Stimulated activated naive B cell treated with anti-CD40 and anti-IgM and Interleukin-4, amounts not matched to agents 10 μg/mL and 1 μg/mL and 100 μg/mL, for 72 hours (primary cell): ENCODE measurements at places on chromosomes 3 and 15.

GRCh38 chr15:83853232-83853631 is 199.3 kb downstream of the ADAMTSL3 start:
- no peak for DNase-seq

DNA sequence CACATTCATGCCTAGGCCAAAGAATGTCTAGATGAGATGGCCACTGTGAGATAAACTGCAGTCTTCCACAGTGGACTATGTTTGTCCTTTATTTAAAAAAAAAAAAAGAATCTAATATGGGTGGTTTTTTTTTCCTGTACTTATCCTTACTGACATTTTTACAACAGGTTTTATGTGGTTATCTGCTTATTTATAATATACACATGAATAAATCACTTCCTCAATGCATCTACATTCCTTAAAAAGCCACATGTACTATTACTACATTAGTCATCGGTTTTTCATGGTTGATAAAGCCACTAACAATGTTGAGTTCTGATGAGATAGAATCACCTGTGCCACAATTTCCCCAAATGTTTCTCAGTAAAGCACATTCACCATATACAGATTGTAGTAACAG is 341.3 kb upstream of the THBS1 start:
- DNase-seq: no peak

DNA sequence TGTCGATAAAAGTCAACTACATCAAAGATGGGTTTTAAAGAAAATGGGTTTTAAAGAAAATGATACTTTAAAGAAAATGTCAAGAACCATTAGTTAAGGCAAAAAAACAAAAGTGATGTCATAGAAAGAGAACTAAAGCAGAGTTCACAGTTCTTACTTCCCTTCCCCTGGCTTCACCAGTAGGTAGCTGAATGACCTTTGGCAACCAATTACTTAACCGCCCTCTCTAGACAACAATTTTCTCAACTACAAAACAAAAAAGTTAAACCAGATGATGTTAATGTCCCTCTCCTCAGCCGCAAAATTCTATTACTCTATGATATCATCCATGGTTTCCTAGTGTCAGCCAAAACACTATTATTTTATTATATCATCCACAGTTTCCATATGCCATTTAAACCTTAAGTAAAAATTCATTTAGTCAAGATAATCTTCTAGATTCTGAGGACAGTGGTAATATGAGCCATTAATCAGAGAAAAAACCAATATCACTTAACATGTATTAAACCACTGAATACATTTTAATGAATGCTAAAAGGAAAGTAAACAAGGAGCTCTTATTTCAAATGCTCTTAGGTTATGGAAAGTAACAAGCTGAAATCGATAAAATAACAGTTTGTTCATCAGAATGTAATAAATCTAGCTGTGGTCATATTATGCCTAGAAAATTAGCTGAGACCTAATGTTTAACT is 13.1 kb downstream of the RYK start:
- no peak for DNase-seq

GRCh38 chr15:62832231-62832630 is 210.3 kb upstream of the TPM1 start:
- DNase-seq: no peak

DNA sequence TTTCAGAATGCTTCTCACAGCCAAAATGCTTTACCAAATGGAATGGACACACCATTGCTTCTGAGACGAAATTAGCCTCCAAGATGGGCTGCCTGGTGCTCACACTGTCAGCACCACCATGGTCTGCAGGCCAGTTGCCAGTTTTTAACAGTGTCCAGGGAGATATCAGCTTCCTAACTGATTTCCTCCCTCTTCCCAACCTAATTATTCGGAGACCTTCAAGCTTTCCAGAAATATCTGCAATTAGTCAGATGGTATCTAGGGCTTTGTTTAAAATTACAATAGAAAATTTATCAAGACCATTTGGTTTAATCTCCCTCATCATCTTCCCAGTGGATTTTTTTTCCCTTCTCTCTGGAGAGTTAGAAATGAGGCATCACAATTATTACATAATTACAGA is 287.5 kb downstream of the ZPLD1 start:
- no peak for DNase-seq

- no peak for DNase-seq
Observed at GRCh38 chr15:67009576-67010569, 55.5 kb upstream of the SMAD3 start.

GRCh38 chr3:58630710-58631092 is 35.9 kb downstream of the FAM3D start:
- DNase-seq: no peak

GRCh38 chr15:65033659-65034269 is 4.3 kb upstream of the MTFMT start:
- no peak for DNase-seq

- no peak for DNase-seq
Observed at GRCh38 chr3:112633191-112633590, 7.8 kb downstream of the CCDC80 start.

DNA sequence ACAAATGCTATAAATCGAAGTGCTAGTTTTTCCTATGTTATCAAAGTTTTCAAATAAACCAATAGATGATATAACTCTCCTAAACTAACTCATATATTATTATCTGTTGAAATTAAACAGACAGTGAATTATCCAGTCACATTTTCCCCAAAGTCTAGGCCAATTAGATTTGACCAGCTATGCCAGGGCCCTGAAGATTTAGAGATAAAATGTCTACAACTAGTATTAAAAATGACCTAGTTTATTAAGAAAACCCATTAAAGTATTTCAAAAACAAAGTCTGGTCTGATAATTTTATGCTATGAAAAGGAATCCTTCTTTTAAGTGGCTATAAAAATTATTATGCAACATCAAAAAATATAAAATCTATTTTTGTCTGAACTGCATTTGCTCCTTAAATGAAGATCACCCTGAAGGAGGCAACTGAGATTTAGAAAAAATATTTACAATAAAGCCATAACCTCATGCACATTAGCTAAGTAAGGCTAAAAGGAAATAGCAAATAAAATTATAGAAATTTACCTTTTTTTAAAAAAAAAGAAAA is 83.4 kb upstream of the MEX3B start:
- no peak for DNase-seq

- no peak for DNase-seq
Observed at GRCh38 chr3:124553178-124553577, 177.1 kb upstream of the UMPS start.

DNA sequence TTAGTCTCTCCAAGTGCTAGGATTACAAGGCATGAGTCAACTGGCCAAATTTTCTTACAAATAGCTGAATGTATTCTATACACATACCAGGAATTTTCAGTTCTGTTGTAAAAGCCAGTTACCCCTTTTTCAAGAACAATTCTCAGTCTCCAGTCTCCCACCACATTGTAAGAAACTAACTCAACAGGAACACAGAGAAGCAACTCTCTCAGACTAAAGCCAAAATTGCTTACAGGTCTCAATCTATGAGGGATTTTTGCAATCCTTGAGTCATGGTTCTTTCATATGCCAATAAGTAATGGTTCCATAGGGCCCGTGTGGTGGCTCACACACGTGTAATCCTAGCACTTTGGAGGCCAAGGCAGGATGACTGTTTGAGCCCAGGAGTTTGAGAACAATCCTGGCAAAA is 8.5 kb downstream of the IP6K2 start:
- no peak for DNase-seq

GRCh38 chr3:62732183-62732904 is 142.9 kb downstream of the CADPS start:
- no peak for DNase-seq

GRCh38 chr3:77039606-77040171 is at the start of gene ROBO2:
Gene ROBO2 (plus strand): TSS chr3:77040099. CDS start chr3:77040786, 687 bp downstream.
- DNase-seq: no peak

DNA sequence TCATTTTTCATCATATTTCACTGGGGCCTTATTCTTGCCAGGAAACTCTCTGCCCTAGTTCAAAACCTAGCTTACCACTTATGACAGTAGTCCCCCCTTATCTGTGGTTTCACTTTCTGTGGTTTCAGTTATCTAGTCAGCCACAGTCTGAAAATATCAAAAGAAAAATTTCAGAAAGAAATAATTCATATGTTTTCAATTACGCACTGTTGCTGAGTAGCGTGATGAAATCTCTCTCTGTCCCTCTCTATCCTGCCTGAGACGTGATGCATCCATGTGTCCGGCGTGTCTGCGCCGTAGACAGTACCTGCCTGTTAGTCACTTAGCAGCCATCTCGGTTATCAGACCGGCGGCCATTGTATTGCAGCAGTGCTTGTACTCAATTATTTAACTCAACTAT is 369.9 kb upstream of the MCTP2 start:
- no peak for DNase-seq

GRCh38 chr3:133230195-133230594 is 169.7 kb upstream of the BFSP2 start:
- DNase-seq: no peak

GRCh38 chr3:184513276-184514170 is 48.1 kb upstream of the EPHB3 start:
- DNase-seq: peak; percentile 78

GRCh38 chr15:95024351-95024750 is 793.0 kb downstream of the MCTP2 start:
- DNase-seq: no peak
